T-helper 22 cell (primary cell): ENCODE measurements at places on chromosomes 12 and 14.

DNA sequence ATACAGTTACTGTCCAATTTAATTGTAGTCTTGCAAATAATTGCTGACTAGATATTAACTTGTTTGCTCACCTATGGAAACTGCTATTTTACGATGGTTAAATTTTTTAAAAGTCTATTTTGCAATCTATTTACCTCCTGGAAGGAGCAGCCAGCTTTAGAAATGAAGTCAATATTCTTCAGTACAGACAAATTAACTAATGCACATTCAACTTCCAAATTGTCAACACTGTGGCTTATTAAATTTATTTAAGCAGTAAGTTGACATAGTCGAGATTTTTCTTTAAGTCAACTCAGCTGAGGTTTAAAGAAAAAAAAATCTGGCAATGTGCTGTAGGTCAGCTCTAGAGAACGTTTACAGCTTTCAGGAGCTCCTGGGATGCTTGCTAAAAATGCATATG lies 221.2 kb downstream of the SSPN start:
- DNase-seq = no peak

DNA sequence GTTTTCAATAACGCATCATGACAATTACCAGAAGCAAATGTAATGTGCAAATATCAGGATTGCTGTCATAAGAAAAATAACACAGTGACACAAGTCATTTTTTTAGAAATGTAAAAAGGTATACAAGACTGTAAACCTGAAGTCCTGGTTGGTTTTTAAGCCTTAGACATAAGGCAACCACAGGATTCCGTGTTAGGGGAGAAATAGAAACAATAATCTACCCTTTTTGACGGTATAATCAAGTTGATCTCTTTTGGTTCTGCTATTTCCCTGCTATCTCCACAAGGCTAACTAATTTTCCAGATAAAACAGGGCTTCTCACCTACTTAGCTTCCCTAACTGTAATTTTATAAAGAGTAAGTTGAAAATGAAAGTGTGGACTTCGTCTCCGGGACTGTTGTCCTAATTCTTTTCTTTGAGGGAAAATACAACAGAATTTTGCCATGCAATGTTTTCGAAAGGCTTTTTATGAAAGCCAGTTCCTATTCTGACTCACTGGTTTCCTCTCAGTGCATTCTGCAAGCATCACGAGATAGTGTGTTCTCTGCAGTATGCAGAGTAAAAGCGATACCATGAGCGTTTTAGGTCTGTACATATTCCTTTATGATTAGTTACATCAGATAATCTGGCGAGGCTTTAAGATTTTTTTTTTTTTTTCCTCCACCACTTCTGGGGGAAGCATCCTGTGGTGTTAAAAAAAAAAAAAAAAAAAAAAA lies 10.6 kb downstream of the MYO1H start:
- DNase-seq = no peak

GRCh38 chr14:74140374-74140850 lies 55.7 kb downstream of the LIN52 start:
- no peak for DNase-seq

DNA sequence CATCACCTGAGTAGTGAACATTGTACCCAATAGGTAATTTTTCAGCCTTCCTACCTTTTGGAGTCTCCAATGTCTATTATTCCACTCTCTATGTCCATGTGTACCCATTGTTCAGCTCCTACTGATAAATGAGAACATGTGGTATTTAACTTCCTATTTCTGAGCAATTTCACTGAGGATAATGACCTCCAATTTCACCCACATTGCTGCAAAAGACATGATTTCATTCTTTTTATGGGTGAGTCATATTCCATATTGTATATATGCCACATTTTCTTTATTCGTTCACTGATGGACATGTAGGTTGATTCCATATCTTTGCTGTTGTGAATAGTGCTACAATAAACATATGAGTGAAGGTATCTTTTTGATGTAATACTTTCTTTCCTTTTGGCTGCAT lies 16.4 kb upstream of the BTG1 start:
- no peak for DNase-seq

DNA sequence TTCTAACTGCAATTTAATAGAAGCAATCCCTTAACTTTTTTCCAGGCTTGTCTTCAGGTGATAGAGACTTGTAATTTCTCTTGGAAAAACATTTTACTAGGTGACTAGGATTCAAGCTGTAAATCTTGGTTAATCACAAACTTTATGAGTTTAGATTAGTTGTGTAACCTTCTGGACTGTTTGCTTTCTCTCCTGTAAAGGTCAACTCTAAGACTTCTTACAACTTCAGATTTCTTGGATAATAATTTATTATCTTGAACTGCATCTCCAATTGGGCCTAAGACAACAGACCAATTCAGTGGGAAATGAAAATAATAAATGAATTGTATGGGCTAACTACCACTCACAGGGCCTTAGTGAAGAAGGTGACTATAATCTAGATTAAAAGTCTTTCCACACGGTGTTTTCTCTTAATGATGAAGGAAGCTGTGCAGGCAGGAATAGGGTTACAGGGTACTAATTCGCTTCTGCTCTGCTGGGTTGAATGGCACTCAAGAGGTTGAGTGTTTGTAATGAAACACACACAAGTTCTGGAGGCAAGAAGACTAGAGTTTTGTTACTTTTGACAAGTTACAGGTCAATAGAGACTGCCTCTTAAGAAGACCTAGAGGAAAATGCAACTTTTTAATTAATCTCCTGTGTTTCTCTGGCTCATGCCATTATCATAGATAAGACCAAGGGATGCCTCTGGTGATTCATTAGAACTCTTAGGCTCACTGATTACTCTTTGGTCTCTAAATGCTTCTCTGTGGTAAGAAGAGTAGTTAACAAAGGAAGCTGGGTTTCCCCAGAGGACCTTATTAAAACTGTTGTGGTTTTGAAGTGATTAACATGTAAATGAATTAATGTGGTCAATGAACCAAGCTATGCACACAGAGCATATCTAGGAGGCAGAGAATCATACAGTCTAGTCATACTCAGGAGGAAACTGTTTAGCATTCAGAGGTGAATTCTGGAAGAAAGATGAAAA lies 30.0 kb upstream of the OR4E1 start:
- no peak for DNase-seq

- no peak for DNase-seq
Measured at GRCh38 chr12:1497161-1497560, 97.2 kb downstream of the FBXL14 start.
